ENCODE measurements at places on chromosomes 2 and 18.
A peak's percentile ranks its signal among the peaks of the same experiment; 100 is the strongest.

DNA sequence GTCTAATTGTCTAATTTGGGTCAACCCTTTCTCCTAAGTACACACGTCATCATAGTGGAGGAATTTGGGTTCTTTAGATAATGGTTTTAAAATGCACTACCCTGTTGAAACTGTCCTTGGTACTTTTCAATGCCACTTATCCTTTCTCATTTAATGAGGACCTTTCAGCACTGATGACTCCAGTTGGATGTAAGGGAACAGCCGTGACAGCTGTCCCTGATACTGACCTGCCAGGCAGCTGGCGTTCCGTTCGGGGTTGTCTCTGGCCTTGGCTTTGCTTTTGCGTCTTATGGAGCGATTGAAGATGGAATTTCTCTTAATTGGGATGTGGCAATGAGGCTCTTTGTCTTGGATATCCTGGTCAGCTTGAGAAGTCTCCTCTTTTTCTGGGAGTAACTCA is 38.7 kb downstream of the NGEF start:
- DNase-seq = no peak

GRCh38 chr2:182428476-182428875 is 1.6 kb upstream of the PDE1A start:
- no peak for DNase-seq

GRCh38 chr18:78884502-78884901 is 95.1 kb upstream of the SALL3 start:
- DNase-seq = no peak

GRCh38 chr2:75342504-75343175 is 143.3 kb upstream of the TACR1 start:
- no peak for DNase-seq

DNA sequence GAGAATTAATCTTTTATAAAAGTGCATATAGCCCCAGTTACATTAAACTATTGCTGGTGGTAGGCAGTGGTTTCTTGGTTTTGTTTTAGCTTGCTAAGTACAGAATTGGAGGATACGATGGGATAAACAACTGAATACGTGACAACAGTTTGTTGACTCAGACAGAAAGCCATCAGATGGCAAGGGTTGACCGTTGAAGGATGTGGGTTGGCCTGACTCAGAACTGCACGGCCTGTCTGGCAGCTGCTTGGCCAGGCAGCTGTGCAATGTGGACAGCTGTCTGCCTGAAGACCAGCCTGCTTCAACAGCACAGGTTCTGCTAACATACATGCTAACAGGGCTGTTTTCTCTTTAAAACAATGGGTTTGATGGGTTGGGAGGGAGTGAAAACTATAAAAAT is 46.6 kb downstream of the PRKRA start:
- DNase-seq = peak; percentile 35

DNA sequence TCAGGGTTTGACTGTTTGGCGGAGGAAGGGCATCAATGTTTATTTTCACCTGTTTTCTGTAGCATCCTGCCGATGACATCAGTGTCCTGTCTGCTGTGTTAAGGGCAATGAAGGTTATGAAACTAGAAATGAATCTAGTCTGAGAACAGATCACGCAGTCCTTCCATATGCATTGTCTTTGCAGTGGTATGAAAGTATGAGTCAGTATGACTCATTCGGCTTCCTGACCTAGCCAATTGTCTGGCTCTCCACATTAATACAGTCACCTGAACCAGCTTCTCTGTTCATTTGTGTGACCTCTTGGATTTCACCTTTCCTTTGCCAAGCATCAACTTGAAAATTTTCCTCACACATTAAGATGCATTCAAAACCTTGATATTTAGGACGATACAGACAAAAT is 353.8 kb downstream of the RND3 start:
- peak; percentile 84 for DNase-seq

DNA sequence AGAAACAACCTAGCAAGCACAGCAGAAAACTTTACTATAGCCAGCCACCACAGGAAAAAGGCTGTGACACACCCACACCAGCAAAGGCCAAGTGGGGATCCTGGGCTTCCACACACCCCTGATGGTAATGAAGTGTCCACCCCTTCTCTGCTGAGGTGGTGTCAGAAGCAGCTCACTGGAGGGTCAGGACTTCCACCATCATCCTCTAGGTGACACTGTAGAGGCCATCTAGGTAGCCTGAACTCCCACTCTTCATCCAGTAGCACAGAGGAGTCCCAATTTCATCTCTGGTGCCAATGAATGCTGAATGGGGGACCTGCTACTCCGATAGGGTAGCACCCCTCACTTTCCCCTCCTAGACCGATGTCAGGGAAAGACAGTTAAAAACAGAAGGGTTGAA is 1544.4 kb downstream of the LRP1B start:
- DNase-seq = no peak

DNA sequence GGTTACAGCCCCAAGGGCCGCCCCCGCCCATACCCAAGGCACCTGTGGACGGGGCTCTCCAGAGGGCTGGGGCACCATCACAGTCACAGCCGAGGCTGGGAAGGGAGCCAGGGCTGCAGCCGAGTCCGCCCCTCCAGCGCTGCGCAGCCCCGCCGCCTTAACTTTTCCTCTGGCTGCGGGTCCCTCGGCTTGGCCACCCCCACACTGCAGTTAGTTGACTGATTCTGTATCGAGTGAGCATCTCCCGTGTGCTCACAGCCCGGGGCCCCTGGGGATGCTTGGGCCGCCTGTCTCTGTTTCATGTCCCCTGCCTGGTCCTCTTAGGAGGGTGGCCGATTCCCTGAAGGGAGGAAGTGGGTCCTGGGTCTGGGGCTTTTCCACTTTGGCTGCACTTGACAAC is 33.7 kb downstream of the EMILIN2 start:
- DNase-seq = no peak

- DNase-seq = no peak
These were observed 44.1 kb downstream of the MREG start for GRCh38 chr2:215969131-215969841.

- peak; percentile 88 for DNase-seq
These were observed at the start of the genes BABAM2 and RBKS for GRCh38 chr2:27890146-27890923. Gene BABAM2 (plus strand): TSS chr2:27890729. CDS start chr2:27894557, 3,828 bp downstream. Gene RBKS (minus strand): TSS chr2:27890387. CDS start chr2:27890345, 42 bp downstream.

DNA sequence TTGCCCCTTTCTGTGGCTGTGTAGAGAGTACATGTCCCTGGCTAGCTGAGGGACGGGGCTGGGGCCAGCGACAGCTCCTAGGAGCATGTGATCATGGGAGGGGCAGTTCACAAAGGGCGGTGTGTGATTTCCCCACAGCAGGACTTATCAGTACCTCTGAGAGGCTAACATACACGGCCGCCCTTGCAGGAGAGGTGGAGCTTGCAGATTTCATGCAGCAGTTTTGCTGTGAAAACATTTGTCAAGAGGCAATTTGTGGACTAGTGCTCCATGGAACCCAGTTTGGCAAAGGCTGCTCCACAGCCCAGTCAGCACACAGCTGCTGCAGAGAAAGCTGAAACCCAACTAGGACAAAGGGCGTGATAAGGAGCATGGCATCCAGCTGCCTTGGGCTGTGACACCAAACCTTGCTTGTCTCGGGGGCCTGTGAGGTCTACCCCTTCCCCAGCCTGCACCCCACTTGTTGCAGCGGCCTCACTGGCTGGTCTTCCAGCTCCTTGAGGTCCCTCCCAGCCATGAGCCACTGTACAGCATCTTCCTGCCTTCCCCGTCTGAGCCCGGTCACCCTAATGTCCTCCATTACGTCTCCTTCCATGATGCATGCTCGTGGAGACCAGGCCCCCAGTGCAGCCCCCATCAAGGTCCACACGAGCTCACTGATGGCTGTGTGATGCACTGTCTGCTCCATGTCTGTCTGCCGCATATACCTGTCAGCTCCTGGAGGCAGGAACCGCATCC is 121.4 kb upstream of the HDAC4 start:
- no peak for DNase-seq

GRCh38 chr18:74255131-74255616 is 36.6 kb downstream of the CYB5A start:
- DNase-seq = peak; percentile 29

GRCh38 chr2:28224648-28225472 is 167.8 kb upstream of the FOSL2 start:
- DNase-seq = peak; percentile 97

DNA sequence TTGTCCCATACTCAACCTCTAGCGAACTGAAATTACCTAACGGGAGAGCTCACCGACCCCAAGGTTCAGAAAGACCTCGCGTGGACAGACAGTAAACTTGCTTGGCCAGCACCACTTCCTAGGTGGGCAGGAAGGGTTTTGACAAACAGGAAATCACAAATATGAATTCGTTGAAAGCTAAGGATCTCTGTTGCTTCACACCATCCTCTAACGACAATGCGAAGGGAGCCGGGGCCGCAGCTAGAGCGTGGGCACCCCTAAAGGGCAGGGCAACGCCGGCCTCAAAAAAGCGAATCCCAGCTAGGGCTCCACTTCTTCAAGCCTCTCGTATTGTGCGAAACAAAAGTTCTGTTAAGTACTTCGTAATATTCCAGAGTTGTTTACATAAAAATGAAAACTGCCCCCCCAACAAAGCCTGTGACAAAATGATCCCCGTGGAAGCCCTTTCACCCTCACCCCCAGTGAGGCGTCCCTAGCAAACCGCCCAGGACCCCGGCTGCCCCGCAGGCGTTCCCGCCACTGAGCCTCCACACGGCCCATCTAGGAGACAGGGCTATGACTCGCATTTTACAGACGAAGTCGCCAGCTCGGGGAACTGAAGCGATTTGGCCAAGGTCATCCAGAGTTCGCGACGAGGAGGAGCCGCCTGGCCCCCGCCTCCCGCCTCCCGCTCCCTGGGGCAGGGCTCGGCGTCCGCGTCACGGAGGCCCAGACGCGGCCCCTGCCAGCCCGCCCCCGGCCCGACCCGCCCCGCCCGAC is 548 bp downstream of the KANSL3 start:
- DNase-seq = peak; percentile 87

DNA sequence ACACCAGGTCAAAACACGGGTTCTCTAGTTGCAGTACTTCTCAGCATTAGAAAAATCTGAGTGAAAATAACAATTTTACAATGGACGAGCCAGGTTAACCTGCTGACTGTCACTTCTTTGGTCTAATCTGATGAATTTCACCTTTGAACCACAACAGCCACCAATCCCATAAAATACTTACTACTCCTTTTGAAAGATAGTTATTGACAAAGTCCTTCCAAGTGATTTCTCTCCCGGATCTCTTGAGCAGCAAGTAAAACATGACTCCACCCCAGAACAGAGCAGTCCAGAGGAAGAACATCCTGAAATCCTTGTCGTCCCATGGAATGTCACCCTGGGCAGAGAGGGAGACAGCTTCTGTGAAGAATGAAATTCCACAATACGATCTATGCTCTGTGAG is 10.2 kb downstream of the AFG3L2 start:
- no peak for DNase-seq

DNA sequence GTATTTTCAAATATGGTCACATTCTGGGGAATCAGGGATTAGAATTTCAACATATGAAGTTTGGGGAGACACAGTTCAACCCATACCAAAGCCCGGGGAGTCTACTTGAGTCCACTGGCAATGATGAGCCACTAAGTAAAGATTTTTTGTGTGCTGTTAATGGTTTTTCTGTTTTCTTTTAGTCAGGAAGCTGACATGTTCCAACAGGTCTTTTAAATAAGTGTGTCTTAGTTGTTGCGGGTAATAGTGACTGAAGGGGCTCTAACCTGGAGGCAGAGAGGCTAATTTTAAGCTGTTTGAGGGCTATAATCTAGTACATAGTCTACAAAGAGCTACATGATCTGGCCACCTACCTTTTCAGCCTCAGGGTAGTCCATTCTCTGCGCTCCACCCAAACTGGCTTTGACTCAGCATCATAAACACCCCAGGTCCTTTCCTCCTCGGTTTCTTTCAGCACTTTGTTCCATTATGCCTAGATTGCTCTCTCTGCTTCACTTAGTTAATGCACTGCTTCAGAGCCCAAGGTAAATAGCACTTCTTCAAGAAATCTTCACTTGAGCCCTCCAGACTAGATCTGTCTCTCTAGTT is 17.6 kb upstream of the UBE2E3 start:
- no peak for DNase-seq

DNA sequence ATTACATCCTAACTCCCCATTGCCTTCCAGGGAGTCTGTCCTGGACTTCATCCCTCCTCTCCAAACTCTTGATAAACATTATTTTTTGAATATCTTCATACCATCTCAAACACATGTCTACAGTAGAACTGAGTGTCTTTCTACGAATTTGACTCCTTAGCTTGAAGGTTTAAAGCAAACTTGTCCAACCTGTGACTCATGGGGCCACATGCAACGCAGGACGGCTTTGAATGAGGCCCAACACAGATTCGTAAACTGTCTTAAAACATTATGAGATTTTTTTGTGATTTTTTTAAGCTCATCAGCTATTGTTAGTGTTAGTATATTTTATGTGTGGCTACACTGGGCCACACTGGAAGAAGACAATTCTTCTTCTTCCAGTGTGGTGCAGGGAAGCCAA is 98.1 kb downstream of the PARD3B start:
- no peak for DNase-seq

GRCh38 chr2:100051253-100051652 is 91.1 kb downstream of the AFF3 start:
- no peak for DNase-seq

DNA sequence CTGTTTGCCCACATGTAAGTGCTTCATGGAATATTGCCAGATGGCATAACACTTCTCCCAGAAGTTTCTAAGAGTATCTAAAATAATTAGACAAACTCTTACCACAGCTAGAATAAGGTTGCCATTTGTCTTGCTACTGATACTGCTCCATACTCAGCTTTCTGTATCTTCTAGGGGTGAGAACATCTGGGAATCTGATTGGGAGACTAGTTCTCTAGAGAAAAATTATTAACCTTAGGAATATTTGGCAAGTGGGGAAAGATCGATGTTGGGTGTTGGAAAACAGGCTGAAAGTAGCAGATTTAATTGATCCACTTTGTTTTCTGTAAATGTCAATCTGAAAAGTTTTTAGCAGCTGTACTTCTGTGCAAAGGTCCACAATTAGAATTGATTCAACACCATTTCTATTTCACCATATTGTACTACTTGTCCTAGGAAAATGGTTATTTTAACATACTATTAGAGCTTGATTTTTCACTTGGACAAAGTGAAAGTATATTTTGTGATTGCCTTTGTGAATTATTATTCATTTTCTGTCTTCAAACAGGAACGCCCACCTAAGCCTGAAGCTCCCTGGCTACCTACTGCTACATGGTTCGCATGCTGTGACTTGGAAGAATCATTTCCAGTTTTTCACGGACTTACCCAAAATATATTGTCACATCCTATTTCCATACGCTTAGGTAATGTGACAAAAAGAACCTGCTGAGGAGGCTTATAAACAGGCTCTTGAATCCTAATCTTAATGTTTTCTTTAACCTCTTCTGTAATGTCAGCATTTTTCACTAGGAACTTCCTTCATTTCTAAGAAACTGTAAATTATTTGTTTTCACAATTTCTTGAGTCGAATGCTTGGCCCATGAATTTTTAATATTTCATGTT is 147.7 kb downstream of the TRABD2A start:
- DNase-seq = no peak

GRCh38 chr2:135299165-135299564 is 231.9 kb downstream of the ZRANB3 start:
- no peak for DNase-seq

All from fibroblast of skin of right quadriceps (primary cell).